SHP77 treated with DMSO at 0.1 percent for 48 hours (cell line): ENCODE measurements at places on chromosomes 11 and 22.

GRCh38 chr22:27466778-27467438, 334.6 kb downstream of the MN1 start:
- DNase-seq, result no peak

GRCh38 chr11:31687861-31688260, 123.3 kb downstream of the PAX6 start:
- DNase-seq, result no peak

GRCh38 chr11:131584785-131585592, 214.6 kb downstream of the NTM start:
- DNase-seq, result no peak

DNA sequence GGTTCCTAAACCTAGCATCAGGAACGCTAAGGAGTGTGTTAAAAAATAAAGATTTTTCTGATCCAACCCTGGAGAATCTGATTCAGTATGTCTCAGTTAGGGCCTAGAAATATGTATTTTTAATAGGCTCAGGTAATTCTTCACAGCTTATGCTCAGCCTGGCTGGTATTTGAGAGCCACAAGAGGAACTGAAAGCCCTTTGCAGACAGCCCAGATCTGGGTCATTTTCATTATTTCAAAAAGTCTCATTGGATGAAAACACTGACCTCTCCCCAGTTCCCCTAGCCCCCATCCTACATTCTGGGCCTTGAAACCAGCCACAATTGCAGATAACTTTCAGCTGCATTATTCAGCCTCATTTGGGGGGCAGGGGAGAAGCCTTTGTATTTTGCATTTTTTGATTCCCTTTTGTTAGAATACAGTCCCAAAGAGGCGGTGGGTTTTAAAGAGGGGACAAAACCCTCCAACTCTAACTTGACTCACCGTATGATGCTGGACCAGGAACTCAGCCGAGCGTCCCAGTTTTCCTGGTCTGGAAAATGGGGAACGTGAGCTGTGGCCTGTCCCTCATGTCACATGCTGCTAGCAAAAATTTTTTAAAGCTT, 66.0 kb upstream of the LARGE1 start:
- no peak for DNase-seq

- DNase-seq, result no peak
Observed at GRCh38 chr22:48713272-48714205, 1114.1 kb downstream of the BRD1 start.

- no peak for DNase-seq
Observed at GRCh38 chr22:24148266-24149197, 32.8 kb upstream of the SUSD2 start.

- DNase-seq, result no peak
Observed at GRCh38 chr11:66188580-66188979, 79.9 kb upstream of the RAB1B start.

GRCh38 chr11:68300076-68300830, 12.1 kb upstream of the LRP5 start:
- no peak for DNase-seq

- no peak for DNase-seq
Observed at GRCh38 chr11:57566005-57566904, 1.2 kb downstream of the UBE2L6 start.

DNA sequence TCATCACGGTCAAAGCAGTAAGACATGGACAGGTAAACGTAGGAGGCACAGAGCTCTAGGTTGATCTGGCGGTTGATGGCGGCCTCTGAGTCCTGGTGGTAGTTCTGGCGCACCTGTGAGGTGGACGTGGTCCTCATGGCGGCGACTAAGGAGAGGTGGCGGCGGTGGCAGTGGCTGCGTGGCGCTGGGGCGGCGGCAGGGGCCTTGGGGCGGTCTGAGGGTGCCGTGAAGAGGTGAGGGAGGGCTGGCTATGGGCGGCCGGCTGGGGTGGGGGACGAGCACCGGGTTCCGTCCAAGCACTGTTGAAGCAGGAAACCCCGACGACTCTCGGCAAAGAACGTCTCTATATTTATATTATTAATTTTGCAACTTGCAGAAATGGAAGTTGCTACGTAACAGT, 85.6 kb downstream of the RSF1 start:
- no peak for DNase-seq

DNA sequence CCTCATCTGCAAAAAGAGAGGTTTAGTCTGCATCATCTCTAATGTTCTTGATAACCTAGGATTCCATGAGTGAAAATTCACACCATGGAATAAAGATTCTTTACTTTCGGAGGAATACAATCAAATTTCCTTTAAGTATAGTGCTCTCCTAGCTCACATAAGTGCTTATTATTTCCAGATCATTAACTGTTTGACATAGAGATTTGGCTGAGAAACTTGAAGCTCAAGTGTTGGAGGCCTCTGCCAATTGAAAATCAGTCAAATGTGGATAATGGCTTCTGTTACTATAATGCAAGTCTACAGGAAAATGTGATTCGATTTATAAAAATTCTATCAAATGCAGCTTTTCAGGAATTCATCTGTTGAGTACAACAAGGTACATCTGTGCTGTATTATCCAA, 144.6 kb downstream of the KIF18A start:
- no peak for DNase-seq

DNA sequence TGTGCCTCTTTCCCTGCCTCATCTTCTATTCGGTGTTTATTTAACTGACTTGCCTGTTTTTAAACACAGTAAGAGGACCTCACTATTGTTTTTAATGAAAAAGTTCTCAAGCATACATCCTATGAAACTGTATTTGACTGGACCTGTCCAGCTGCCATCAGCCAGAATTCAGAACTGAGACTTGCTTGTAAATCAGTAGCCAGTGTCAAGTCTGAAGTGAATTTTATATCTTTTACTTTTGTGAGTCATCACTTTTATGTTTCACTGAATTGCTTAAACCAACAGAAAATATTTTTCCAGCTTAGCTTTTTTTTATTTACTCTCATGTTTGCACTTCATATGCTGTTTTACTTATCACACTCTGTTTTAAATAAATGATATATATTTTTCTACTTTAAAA, 88.3 kb downstream of the LUZP2 start:
- no peak for DNase-seq

- DNase-seq, result no peak
Observed at GRCh38 chr22:44639891-44640617, 62.0 kb upstream of the PRR5 start.

DNA sequence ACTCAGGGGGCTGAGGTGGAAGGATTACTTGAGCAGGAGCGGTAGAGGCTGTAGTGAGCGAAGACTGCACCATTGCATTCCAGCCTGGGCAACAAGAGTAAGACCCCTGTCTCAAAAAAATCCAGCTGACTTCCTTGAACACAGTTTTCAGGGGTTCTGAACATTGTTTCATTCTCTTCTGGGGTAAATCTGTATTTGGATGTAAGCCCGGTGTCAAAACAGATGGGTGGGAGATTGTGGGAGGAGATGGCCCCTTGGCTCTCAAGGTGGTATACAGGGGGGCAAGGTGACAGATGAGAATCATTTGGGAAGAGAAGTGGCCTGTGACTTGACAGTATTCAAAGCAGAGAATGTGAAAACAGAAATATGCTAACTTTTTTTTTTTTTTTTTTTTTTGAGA, 4.8 kb downstream of the ESAM start:
- no peak for DNase-seq

GRCh38 chr11:123413636-123414035, 16.4 kb upstream of the GRAMD1B start:
- no peak for DNase-seq
